ENCODE measurements at places on chromosomes 7 and 10.

GRCh38 chr10:32167450-32167849 is 111.2 kb upstream of the KIF5B start:
- DNase-seq = no peak

GRCh38 chr10:118041316-118041715 is 5.4 kb downstream of the RAB11FIP2 start:
- DNase-seq = no peak

GRCh38 chr10:97135464-97135863 is 50.3 kb downstream of the SLIT1 start:
- no peak for DNase-seq

GRCh38 chr10:96991313-96991841 is 159.3 kb downstream of the LCOR start:
- DNase-seq = no peak

- DNase-seq = no peak
Observed at GRCh38 chr10:62851442-62851841, 35.3 kb upstream of the EGR2 start.

DNA sequence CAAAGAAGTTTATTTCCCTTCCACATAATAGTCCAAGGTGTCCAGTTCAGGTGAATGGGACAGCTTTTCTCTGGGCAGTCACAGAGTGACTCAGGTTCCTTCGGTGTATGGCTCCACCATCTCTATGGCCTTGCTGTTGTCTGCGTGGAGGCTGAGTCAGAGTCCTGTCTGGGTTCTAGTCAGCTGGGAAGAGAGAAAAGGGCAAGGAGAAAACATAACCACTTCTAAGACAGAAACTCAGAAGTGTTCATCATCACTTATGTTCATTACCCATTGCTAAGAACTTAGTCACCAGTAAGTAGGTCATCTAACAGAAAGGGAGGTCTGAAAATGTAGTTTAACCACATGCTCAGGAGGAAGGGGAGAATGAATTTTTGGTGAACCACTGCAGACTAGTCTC is 32.4 kb upstream of the CCDC7 start:
- DNase-seq = no peak

DNA sequence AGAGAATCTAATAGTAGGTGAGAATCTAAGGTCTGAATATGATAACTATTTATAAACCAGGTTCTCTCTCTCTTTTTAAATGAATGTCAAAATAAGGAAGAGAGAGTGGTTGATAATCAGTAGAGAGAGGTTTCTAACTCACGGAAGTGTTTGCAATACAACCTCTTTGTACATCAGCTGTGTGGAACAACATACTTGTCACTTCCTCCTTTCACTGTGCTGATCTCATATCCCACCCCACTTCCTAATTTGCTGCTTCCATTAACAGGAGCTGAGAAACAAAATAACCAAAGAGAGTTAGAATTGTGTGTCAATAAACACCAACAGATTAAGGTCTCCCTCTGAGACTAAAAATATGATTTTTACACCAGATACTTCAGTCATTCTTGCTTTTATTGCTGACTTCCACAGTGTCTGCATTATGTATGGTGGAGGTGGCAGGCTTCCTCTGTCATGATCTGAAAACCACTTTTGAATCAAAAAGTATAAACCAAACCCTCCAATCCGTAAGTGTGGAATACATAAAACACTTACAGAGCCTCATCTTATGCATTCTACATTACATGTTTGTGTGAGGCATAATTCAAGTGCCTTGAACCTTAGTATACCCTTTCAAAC is 25.0 kb downstream of the CACUL1 start:
- DNase-seq = no peak

DNA sequence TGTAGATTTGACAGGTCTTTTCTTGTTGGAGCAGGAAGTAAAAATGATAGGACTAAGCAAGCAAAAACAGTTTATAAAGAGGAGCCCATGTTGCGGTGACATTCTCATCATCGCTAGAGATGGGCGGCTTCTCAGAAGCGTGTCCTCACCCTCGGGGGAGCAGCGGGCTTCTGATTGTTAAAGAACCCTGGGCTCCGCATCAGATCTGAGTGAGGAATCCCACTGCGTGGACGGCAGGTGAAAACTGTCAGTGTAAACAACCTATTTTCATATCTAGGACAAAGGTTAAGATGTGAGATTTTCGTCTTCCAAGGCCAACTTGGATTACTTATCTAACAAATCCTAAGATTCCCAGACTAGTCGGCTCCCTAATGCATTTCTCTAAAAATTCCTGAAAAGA is 177.6 kb downstream of the ADARB2 start:
- no peak for DNase-seq

GRCh38 chr7:143886826-143887477 is 15.0 kb downstream of the TCAF1 start:
- no peak for DNase-seq

GRCh38 chr10:48703531-48704122 is 19.0 kb downstream of the WDFY4 start:
- no peak for DNase-seq

DNA sequence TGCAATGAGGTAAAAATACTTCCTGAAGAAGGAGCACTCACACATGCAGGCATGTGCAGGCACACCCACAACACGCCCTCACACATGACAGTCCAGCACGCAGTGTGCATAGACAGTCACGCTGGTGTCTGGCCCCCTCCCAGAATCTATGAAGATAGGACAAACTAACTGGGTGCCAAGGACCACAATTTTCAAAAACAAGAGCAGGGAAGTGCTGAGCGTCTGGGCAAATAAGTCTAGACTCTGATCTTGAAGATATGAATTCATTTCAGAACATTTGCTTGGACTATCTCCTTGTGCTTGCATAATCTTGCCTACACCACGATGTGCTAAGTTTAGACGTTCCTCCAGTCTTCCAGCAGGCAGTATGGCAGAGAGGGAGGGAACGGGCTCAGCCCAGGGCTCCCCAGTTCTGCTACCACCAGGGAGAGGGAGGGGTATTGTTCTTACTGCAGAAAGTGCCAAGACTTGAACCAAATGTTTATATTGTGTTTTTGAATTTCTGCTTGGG is 276.5 kb upstream of the KLF6 start:
- DNase-seq = no peak

- no peak for DNase-seq
Observed at GRCh38 chr10:29277296-29277695, 11.6 kb upstream of the LYZL1 start.

DNA sequence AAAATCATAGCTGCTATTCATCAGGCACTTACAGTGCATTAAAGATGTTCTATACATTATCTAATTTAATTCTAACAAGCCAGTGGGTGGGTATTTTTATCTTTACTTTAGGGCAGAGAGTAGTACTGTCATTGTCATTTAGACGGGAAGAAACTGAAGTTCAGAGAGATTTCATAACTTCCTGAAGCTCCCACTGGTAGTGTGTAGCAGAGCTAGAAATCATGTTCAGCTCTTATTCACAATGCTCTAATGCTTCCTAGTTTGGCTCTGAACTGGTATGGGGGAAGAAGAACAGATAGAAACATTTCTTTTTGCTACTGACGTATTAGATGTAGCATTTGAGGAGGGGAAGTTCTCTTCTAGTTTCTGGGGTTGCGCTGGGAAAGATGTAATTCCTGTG is 116.7 kb downstream of the CYP26A1 start:
- no peak for DNase-seq

- DNase-seq = no peak
Observed at GRCh38 chr7:101676956-101677355, 47.9 kb upstream of the MYL10 start.

DNA sequence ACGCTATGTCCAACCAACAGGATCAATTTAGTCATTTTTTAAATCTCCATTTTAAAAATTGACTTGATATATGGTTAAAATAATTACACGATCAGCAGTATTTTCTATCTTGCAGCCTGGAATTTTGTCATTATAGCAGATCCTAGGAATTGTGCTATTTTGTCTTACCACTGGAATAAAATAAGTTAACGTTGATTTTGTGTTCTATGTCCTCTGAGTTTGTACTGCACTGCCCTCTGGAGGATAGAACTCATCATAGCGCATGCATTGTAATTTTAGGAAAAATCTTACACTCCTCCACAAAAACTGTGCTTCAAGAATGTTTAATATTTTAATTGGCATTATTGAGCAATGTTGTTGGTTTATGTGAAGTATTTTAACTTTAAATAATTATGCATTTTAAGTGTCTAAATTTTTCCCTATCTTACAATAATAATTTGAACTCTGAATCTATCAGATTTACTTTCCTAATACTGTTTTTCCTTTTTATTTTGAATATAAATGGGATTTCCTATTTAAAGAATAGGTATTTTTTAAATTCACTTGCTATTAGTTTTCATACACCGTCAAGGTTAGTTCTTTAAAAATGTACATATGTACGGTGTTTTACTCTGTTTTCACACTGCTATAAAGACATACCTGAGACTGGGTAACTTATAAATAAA is 220.1 kb downstream of the PPP1R3A start:
- no peak for DNase-seq

GRCh38 chr10:112330162-112330561 is 43.8 kb upstream of the ACSL5 start:
- DNase-seq = no peak

DNA sequence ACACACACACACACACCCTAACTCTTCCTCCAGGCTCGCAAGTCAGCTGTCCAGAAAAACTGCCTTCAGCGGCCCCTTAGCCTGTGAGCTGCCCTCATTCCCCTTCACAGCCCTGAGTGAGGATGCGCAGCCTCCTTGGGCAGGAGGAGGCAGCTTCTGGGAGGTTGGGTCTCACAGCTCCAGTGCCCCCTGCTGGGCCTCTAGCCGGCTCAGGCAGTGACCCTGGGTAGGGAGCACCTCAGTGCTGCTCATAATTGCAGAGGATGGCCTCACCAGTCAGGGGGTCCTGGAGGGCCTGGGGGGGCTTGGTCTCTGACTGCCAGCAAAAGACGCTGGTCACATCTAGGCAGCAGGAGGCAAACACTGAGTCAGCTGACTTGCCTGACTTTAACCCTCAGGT is 43.7 kb downstream of the ZNF273 start:
- no peak for DNase-seq

DNA sequence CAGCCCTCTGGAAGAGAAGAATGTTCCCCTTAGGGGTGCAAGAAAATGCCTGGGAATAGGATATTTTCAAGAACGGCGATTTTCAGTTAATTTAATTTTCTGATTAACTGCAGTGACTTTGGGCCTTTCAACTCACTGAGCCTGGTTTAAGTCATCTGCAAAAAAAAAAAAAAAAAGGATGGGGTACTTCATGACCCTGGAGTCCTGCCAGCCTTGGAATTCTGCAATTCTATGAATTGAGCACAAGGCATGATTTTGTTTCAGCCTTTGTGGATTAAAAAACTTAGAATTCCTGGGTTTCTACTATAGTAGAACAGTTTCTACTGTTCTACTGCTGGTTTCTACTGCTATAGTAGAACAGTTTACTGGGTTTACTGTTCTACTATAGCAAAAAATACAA is 58.3 kb upstream of the CALD1 start:
- DNase-seq = no peak

DNA sequence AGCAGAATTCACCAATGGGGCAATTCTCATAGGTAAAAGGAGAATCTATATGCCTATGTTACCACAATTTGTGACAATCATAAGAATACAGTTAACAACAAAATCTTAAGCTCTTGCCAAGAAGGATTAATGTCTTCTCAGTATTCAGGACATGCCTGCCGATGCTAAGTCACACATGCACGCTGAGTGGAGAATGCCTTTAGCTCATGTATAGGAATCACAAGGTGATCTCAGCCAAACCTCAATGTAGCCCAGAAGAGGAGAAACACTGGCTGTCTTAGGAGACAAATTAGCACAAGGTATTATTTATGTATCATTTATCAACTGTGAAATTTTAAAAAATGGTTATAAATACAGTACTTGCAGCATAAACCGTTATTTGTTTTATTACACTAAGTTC is 2.7 kb downstream of the HTR7 start:
- DNase-seq = no peak

- DNase-seq = no peak
Observed at GRCh38 chr10:65751218-65751617, 1174.6 kb upstream of the LRRTM3 start.

DNA sequence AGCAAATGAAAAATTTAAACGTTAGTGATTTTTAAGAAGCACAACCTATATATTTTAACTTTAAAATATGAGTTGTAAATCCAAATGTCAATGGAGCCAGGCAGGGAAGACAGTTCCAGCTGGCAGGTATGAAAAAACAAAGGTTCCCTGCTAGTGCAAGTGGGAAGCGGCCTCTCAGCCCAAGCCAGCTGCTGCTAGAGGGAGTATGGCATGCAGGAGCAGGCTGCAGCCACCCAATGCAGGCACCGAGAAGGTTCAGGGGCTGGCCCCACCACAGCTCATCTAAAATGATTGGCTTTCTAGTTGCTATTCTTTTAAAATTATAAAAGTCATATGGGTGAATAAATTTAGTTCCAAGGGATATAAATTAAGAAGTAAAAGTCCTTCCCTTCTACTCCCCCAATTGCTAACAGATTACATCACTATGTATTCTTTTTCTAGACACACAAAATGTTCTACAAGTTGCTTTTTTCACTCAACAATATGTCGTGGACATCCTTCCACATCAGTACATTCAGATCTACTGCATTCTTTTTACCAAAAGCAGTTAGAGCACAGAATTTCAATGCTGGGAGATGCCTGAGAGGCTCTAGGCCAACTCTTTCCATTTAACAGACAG is 69.3 kb downstream of the SGMS1 start:
- no peak for DNase-seq

GRCh38 chr10:129968020-129968852 is 4.2 kb upstream of the EBF3 start:
- DNase-seq = no peak

DNA sequence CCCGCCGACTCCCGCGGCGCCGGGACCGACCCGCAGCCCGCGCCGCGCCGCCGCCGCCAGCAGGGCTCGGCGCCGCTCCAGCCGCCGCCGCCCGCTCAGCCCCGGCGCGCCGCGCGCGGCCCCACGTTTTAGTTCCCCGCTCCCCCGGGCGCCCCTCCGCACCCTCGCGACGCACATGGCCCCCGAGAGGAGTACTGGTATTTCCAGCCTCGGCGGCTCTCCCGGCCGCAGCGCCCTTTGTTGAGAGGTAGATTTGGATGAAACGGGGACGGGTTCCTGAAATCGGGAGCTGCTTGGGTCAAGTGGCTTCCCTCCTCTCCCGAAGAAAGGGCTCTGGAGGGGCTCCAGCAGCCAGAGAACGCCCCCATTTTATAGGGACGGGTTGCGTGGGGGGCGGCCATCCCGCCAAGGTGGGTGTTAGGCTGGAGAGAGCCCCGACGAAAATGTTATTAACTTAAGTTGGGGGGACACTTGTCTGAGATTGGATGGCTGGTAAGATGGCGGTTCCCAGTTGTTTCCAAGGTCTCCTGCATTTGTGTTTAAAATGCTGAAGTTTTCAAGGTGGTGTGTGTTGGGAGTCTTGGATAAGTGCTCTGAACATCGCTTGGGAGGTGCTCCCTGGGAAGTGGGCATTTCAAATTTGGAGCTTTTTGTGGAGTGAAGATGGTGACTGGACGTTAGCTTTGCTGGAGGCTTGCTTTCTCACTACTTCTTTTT is 1.2 kb downstream of the BMI1 start:
- peak; percentile 47 for DNase-seq

- DNase-seq = no peak
Observed at GRCh38 chr7:2982401-2982800, 61.3 kb downstream of the CARD11 start.

GRCh38 chr7:79452032-79452494 is 1.4 kb downstream of the MAGI2 start:
- peak; percentile 85 for DNase-seq

All from amygdala (tissue), 56 donors.